ENCODE measurements at places on chromosomes 3 and 15. TPM values are rescaled to one million over a fixed set of nuclear protein-coding genes. Genes with fewer than 3 reads are reported as not detected.
A peak's percentile ranks its signal among the peaks of the same experiment; 100 is the strongest.

COL7A1 gene
- total RNA-seq, result 1.6 TPM

SLC12A6 gene
- 24.8 TPM for total RNA-seq

MYZAP gene
- not detected for total RNA-seq

IL5RA gene
- total RNA-seq, result not detected

C3orf49 gene
- not detected for total RNA-seq

GJD2 gene
- not detected for total RNA-seq

ADGRG7 gene
- 27.0 TPM for total RNA-seq

DNA sequence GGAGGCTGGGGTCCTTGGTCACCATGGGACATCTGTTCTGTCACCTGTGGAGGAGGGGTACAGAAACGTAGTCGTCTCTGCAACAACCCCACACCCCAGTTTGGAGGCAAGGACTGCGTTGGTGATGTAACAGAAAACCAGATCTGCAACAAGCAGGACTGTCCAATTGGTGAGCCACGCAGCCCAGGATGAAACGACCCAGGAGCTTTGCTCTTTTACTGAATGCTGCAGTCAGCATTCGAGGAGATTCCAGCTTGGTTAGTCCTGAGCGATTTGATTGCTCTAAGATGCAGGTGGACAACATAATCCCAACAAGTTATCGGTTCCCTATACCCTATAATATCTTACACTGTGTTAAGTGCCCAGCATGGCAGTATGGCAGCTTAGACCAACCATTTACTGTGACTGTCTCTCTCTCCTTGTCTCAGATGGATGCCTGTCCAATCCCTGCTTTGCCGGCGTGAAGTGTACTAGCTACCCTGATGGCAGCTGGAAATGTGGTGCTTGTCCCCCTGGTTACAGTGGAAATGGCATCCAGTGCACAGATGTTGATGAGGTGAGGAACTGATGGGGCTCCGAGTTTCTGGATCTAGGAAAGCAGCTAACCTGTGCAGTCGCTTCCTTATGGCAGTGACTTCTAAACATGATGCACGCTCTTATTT is 7.8 kb downstream of the THBS1 start:
- DNase-seq, result no peak

GRCh38 chr3:175484666-175485065 is 625.5 kb downstream of the NAALADL2 start:
- no peak for DNase-seq

DNA sequence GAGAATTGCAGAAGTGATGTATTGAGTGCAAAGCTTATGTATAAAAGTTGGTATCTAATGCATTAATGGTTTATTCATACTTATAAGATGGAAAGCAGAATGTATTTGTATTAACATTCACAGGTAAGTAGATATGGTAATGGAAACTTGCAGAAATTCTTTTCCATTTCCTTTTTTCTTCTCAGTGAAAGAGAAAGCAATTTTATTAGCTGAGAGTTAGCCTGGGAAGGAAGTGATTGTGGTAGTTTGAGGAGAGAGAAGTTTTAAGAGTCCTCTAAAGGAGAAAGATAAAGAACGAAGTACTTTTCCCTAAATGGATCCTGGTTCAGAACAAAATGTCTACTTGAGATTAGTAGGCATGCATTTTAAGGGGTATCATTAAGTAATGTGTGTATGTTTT is 60.1 kb upstream of the OSTN start:
- no peak for DNase-seq

DNA sequence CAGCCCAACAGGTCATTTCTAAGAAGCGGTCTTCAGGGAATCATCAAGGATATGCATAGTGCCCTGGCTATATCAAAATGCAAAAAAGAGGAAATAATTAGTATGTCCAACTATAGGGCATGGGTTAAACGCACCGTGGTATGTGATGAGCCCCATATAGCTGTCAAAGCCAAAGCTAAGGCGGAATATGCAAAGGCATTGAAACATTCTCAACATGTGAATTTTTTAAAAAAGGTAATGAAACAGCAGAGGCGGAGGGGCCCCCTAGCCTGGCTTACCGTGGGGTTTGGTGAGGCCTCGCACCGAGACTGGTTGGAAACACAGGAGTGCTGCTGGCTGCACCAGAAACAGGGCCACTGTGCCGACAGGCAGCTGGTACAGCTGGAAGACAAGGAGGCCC is 23.2 kb downstream of the PLXND1 start:
- no peak for DNase-seq

DNA sequence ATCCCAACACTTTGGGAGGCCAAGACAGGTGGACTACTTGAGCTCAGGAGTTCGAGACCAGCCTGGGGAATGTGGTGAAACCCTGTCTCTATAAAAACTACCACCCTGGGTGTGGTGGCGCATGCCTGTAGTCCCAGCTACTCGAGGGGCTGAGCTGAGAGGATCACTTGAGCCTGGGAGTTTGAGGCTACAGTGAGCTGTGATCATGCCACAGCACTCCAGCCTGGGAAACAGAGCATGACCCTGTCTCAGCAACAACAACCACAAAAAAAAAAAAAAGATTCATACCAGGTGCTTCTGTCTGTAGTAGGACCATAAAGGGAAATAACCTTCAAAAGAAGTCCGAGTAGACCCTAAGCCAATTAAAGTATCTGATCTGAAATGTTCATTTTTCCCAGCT is 94.5 kb downstream of the SERPINI1 start:
- no peak for DNase-seq

DNA sequence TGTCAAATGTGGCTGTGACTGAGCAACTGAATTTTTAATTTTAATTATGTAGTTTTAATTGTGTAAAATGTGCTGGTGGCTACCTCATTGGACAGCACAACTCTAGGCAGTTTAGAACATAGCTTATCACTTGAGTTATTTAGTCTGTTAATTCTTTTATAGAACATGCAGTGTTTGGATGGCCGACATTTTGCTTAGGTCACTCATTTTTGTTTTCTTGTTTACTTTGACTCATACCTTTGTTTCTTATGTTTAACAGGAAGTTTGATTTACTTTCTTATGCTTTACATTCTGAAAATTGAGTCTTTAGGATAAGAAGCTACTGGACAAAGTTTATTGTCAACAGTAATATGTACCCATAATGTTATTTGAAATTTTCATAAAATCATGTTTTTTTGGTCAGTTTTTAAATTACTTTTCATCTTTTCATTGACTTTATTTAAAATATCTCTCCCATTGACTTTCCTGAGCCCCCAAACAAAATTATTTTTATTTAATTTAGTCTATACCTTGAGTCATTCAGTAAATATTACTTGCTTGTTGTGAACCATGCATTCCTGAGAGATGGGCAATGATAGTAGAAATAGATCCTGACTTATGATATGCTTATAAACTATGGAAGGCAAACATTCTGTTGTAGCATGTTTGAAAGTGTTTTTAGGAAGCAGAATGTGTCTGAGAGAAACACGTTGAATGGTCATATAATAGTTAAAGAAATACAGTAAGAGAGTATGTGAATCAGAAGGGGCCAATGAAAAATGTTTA is 60.6 kb downstream of the TCF12 start:
- DNase-seq, result no peak

DNA sequence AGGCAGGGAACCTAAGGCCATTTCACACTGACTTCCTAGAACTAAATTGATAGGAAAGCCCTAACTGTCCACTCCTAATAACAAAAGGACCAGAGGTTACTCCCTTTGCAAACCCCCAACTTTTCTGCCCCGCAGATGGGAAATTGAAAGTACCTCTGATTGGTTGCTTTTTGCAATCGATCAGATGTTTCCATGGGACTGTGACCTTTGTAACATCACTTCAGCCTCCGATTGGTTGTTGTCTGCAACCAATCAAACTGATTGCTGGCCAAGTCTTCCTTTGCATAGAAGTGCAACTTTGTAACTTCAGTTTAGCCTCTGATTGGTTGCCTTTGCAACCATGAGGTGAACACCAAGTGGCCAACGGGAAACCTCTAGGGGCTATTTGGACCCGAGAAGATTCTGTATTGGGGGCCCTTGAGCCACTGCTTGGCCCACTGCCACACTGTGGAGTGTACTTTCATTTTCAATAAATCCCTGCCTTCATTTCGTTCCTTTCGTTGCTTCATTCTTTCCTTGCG is 11.3 kb upstream of the KNL1 start:
- DNase-seq, result no peak

GRCh38 chr3:146519810-146520209 is 24.6 kb downstream of the PLSCR1 start:
- DNase-seq, result no peak

DNA sequence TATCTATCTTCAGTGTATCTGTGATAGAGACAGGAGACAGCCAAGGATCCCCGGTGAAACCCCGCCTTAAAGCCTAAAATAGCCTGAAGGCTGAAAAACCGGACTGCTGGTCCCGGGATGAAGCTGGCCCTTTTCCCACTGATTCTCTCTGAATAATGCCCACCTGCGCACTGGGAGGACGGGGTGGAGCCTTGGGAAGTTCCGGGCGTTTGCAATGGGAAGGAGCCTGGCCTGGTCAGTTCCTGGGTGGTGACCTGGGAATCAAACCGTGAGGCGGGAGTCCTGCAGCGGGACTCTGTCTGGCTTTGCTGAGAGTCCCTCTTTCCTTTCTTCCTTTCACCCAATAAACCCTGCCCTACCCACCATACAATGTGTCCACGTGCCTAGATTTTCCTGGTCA is 157.9 kb downstream of the C3orf38 start:
- no peak for DNase-seq

GRCh38 chr15:57048930-57049549 is 130.6 kb downstream of the TCF12 start:
- no peak for DNase-seq

- DNase-seq, result no peak
Observed at GRCh38 chr3:55605443-55606236, 118.5 kb upstream of the WNT5A start.

GRCh38 chr3:45664578-45664977 is 24.6 kb upstream of the SACM1L start:
- peak; percentile 84 for DNase-seq

All from activated CD8-positive, alpha-beta T cell treated with anti-CD3 and anti-CD28 coated beads, Interleukin-2, amount 10 ng/mL, durations not matched to agents 7 days and 5 days (primary cell).